HCT116 (cell line): ENCODE measurements at places on chromosomes 1 and 21. TPM values are rescaled to one million over a fixed set of nuclear protein-coding genes. Genes with fewer than 3 reads are reported as not detected.

Gene LCE2B
- total RNA-seq: not detected

Gene DCST2
- total RNA-seq: 2.0 TPM

Gene NBPF10
- total RNA-seq: 1.7 TPM

Gene SPOCD1
- total RNA-seq: 5.0 TPM

DNA sequence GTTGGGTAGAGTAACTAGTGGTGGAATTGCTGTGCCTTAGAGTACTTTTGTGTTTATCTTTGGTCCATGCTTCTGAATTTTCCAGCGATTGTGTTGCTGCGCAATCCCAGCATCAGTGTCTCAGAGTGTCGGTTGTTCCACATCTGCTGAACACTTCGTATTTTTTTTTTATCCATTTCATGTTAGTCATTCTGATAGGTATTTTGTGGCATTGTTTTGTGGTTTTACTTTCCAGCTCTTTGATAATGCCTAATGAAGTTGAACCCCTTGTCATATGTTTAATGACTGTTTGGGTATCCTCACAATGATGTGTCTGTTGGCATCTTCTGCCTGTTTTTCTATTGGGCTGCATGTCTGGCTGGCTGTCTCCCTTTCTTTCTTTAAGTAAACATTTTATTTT, 13.6 kb downstream of the TUFT1 start:
- H3K27ac ChIP-seq: no peak overlapping the region
- peaks cover 22% of the 10 kb centered on the region for H3K4me1 ChIP-seq
- no peaks in the 10 kb centered on the region for H3K36me3 ChIP-seq
- DNase-seq: no peak
- H3K27me3 ChIP-seq: no peaks in the 10 kb centered on the region
- H3K4me3 ChIP-seq: no peak overlapping the region

- H3K4me1 ChIP-seq: no peaks in the 10 kb centered on the region
- DNase-seq: no peak
- H3K27ac ChIP-seq: no peak overlapping the region
Observed at GRCh38 chr1:179929955-179930798, 24.4 kb upstream of the CEP350 start.

- H3K27ac ChIP-seq: no peak overlapping the region
- no peak overlapping the region for H3K4me3 ChIP-seq
- H3K4me1 ChIP-seq: no peaks in the 10 kb centered on the region
- no peaks in the 10 kb centered on the region for H3K36me3 ChIP-seq
- no peak for DNase-seq
- no peaks in the 10 kb centered on the region for H3K27me3 ChIP-seq
Observed at GRCh38 chr1:195185321-195185720, 1422.9 kb downstream of the KCNT2 start.

- no peak for DNase-seq
- H3K36me3 ChIP-seq: no peaks in the 10 kb centered on the region
- H3K27me3 ChIP-seq: no peaks in the 10 kb centered on the region
- H3K4me1 ChIP-seq: no peaks in the 10 kb centered on the region
- H3K4me3 ChIP-seq: no peak overlapping the region
- no peak overlapping the region for H3K27ac ChIP-seq
Observed at GRCh38 chr1:233460692-233461091, 133.2 kb downstream of the MAP3K21 start.

- H3K4me1 ChIP-seq: peaks cover 8% of the 10 kb centered on the region; the same call in 1 of the 2 replicates
- no peaks in the 10 kb centered on the region for H3K27me3 ChIP-seq
- H3K27ac ChIP-seq: no peak overlapping the region
- H3K4me3 ChIP-seq: no peak overlapping the region
Observed at GRCh38 chr1:53303726-53304515, 23.9 kb downstream of the LRP8 start.

- peaks cover 11% of the 10 kb centered on the region for H3K27me3 ChIP-seq
- no peak overlapping the region for H3K4me3 ChIP-seq
- H3K4me1 ChIP-seq: peaks cover 7% of the 10 kb centered on the region
- H3K36me3 ChIP-seq: no peaks in the 10 kb centered on the region
- no peak overlapping the region for H3K27ac ChIP-seq
- DNase-seq: no peak
Observed at GRCh38 chr1:63710761-63711380, 62.9 kb upstream of the ROR1 start.

DNA sequence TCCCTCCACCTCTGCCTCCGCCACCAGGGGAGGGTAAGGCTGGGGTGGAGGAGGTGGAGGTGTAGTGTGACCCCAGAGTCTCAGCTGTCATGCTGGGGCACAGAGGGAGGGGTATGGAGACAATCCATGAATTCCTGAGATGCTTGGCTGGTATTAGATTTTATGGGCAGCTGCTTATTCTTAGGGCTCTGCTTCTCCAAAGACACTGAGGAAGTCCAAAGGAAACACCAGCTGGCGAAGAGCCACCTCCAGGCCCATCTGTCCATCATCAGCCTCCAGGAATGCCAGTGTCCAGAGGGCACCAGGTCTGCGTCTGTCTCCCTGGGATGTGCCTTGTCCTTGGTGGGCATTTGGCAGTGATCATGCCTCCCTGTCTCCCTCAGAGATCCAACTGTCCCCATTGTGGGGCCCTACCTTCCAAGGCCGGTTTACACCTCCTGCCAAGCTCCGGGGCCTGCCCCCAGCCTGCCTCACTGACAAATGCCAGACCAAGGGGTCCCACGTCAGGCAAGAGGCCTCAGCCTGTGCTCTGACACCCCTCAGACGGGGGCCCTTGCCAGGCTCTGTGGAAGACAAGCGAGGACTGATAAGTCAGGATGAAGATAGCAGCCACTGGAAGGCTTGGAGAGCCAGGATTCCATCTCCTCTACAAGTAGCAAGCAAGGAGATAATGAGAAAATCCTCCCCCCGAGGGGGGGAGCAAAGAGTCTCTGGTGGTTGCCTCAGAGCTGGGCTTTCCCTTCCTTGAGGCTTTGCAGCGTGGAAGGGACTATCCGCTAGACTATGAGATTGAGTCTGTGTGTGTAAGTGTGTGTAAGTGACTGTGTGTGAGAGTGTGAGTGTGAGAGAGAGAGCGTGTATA, 1.6 kb downstream of the TNNI1 start:
- no peaks in the 10 kb centered on the region for H3K4me1 ChIP-seq
- no peaks in the 10 kb centered on the region for H3K27me3 ChIP-seq
- no peaks in the 10 kb centered on the region for H3K36me3 ChIP-seq
- no peak for DNase-seq
- no peak overlapping the region for H3K4me3 ChIP-seq
- no peak overlapping the region for H3K27ac ChIP-seq

- H3K36me3 ChIP-seq: no peaks in the 10 kb centered on the region
- no peak overlapping the region for H3K4me3 ChIP-seq
- no peak overlapping the region for H3K27ac ChIP-seq
- no peak for DNase-seq
Observed at GRCh38 chr1:17304151-17304825, 3.7 kb upstream of the PADI4 start.

DNA sequence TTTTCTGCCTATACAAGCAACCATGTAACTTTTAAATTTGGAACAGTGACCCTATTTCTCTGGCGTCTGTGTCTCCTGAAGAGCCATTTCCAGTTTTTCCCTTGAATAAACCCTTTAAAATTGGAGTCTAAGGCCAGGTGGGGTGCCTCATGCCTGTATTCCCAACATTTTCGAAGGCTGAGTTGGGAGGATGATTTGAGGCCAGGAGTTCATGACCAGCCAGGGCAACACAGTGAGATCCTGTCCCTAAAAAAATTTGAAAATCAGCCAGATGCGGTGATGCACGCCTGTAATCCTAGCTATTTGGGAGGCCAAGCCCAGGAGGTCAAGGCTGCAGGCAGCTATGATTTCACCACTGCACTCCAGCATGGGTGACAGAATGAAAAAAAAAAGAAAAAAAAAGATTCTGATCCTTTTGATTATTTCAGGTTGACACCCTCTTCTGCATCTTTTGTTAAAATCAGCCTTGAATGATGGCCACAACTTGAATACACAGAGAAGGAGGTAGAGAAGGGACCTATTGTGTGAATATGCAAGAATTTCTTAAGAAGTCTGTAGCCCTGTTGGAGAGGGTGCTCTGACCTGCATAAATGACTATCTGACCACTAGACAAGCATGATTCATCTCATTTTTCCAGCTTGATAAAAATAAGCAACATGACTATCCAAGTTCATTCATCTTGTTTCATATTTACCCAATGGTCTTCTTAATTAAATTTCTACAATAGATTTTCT, 40.2 kb upstream of the PARP1 start:
- DNase-seq: no peak
- no peak overlapping the region for H3K27ac ChIP-seq
- H3K27me3 ChIP-seq: no peaks in the 10 kb centered on the region
- H3K4me1 ChIP-seq: peaks cover 11% of the 10 kb centered on the region

- H3K4me1 ChIP-seq: peaks cover 20% of the 10 kb centered on the region
- no peaks in the 10 kb centered on the region for H3K36me3 ChIP-seq
- peak overlapping the region; percentile 79 for H3K27ac ChIP-seq
Observed at GRCh38 chr1:179953974-179954492, 577 bp upstream of the CEP350 start.
